Left renal pelvis (tissue), 4 donors: ENCODE measurements at places on chromosomes 4 and X. TPM values are rescaled to one million over a fixed set of nuclear protein-coding genes. Genes with fewer than 3 reads are reported as not detected.

DNA sequence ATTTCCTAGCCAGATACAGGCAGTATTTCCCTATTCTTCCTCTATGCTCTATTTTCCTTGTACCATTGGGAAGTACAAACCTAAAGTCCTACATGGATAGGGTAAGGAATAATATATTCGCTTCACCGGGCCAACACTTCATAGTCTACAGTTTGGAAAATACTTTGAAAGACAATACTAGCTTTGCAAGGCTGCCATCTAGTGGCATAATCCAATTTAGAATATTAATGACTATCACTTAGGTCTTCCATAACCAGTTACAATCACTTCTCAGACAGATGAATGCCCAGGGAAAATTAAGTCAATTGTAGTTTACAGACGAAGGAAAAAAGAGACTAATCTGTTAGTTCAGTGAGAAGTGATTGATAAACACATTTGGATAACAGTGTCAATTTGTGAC is 141.0 kb upstream of the FAM47C start:
- no peak for DNase-seq

ODAM gene
- polyA plus RNA-seq, result 1.3 TPM

DNA sequence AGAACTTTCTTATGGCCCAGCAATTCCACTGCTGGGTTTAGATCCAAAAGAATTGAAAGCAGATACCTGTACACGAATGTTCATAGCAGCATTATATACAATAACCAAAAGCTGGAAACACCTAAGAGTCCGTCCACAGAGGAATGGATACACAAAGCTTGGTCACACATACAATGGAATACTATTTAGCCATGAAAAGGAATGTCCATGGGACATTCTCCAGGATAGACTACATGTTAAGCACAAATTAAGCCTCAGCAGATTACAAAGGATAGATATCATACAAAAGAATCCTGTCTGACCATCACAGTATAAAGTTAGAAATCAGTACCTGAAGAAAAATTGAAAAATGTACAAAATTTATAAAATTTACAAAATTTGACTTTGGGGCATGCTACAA is 12.7 kb upstream of the MAEA start:
- DNase-seq, result no peak

VSIG4 gene
- 5.7 TPM for polyA plus RNA-seq

- no peak for DNase-seq
These were observed 5.3 kb downstream of the SLAIN2 start for GRCh38 chr4:48346594-48346993.

DNA sequence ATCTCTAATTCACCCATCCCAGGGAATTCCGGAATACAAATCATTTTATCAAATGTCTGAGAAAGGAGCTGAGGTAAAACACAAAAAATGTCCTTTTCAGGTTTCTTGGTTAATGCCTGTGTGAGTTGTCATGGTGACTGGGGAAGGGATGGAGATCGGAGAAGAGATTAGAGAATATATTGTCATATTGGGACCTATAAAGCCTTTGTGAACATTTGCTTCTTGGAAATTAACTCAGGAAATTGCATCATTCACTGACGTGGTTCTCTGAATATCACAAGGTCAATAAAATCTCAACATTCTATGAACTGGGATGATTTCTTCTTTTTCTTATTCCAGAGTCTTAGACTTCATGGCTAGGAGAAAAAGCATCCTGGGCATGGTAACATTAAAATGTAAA is 174.8 kb upstream of the GLRA2 start:
- DNase-seq, result no peak
